ENCODE measurements at places on chromosomes 5 and 9.

DNA sequence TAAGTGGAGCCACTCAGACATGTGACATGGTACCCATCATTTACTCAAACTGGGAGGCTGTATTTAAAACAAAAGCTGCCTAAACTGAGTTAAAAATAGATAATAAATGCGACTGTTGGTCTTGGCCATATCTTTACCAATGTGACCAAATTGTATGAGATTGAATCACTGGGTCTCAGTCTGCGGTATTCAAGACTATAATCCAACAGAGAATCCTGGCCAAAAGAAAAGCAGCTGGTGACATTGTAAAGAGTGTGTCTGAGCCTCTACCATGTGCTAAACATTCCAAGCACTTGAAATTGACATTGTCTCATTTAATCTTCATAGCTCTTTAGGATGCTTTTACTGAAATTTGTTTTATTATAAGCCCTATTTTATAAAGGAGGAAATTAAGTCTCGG is 282.6 kb downstream of the ZNF608 start:
- no peak for DNase-seq

DNA sequence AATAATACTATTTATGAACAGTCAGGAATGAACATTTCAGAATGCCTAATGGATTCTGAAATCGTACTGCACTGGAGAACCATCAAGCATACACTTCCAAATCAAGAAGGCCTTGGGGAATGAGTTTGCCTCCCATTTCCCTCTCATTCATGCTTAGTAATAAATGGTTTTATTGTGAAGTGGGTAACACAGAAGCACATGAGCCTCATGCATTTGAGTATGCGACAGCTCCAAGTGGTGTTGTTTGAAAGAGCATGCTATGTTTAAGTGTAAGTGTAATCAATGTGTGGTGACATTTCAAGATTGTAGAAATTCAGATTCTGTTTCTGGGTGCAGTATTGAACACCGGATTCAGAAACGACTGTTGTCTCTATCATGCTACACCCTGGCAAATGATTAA is 60.0 kb downstream of the SGCD start:
- no peak for DNase-seq

DNA sequence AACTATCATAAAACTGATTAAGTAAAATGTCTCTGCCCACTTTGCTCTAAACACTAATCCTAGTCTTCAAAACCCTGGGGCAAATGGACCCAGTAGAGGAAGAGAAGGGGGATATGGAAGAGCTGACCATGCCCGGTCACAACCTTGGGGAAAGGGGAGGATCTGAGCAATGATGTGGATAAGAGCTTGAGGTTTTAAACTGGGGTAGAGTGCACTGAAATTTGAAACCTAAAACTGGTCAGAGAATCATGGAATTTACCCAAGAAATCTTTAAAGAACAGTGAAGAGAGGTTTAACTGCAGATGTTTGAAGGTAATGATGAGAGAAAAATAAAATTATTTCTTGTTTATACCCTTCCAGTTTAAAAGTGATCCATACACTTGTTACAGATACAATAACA is 110.8 kb downstream of the MRPS30 start:
- DNase-seq = no peak

DNA sequence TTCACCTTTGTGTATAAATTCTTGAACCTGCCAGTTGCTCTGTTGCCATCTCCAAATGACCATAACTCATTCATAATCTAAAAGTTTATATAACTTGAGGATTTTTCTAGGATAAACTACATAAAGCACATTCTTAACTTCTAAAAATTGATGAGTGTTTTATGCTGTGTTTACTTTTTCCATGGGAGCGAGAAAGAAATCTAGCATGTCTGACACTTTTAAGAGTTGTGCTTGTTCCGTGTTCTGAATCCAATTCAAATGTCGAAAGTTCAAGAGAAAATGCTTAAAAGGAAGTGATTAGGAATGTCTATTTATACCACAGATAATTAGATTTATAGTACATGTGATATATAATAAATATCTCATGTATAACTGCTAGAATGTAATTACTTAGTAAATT is 154.4 kb downstream of the DEPDC1B start:
- no peak for DNase-seq

DNA sequence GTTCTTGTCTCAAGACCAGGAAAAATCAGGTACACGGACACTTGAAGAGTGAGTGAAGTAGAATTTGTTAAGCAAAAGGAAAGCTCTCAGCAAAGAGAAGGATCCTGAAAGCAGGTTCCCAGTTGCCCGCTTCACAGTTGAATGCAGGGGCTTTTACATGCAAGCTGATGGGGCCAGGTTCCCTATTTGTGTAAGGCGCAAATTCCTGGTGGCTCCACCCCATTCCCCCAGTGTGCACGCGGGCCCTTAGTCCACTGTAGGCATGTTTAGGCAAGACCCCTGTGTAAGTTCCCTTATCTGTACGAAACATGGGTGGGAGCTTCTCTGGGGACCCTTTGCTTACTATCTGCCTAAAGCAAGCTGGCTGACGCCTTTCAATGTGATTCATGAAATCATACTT is 2.7 kb upstream of the AGTPBP1 start:
- DNase-seq = no peak

DNA sequence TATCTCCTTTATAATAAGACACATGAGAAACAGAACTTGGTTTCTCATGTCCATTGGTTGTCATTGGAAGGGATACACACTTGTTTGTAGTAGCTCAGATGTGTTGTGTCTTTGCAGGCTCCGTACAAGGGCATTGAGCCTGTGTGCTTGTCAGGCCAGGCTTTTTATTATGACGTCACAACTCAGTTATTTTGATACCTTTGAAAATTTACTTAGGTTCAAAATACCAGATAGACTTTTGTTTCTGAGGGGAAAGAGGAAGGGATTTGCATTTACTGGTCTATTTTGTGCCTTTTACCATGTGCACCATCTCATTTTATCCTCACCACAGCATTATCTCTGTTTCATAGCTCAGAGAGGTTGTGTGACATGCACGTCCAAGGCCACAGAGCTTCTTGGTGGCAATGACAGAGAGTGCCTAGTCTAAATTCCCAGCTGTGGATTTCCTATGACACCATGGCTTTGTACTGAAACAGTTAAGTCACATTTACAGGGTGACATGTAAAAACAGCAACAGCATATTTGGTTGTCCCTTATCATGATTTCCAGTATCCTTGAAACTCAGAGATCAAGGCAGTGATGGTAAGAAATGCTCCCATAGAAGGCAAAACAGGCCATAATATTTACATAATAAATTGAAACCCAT is 268.7 kb downstream of the AOPEP start:
- DNase-seq = no peak

GRCh38 chr5:66527478-66528035 is 68.6 kb upstream of the MAST4 start:
- DNase-seq = no peak

GRCh38 chr9:5419987-5420386 is 17.7 kb downstream of the PLGRKT start:
- no peak for DNase-seq
